ENCODE measurements at places on chromosomes 4 and X.
A peak's percentile ranks its signal among the peaks of the same experiment; 100 is the strongest.

- no peak for DNase-seq
Observed at GRCh38 chr4:519885-520682, 21.1 kb downstream of the PIGG start.

GRCh38 chrX:123993326-123993725 is 31.8 kb downstream of the STAG2 start:
- no peak for DNase-seq

DNA sequence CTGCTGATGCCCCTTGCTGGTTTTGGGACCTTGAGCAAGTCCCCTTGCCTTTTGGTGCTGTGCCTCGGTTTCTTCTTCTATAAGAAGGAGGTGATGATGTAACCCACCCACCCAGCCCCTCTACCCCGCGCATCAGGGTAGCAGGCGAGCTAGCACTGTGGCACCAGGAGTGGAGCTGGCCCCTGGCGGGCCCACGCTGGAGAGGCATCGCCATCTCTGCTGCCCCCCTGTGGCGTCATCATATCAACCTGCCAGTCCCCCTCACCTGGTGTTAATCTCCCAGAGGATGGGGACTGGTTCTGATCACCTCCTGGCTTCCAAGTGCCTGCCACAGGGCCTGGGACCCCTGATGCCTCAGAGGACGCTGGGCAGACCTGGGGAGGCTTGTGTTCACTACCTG is 6.3 kb upstream of the SORCS2 start:
- DNase-seq = no peak

GRCh38 chrX:146433771-146434170 is 375.8 kb upstream of the CXorf51B start:
- DNase-seq = no peak

GRCh38 chr4:931194-931959 is 739 bp downstream of the GAK start:
- peak; percentile 12 for DNase-seq

GRCh38 chr4:77671051-77671450 is 65.4 kb downstream of the CXCL13 start:
- DNase-seq = no peak

DNA sequence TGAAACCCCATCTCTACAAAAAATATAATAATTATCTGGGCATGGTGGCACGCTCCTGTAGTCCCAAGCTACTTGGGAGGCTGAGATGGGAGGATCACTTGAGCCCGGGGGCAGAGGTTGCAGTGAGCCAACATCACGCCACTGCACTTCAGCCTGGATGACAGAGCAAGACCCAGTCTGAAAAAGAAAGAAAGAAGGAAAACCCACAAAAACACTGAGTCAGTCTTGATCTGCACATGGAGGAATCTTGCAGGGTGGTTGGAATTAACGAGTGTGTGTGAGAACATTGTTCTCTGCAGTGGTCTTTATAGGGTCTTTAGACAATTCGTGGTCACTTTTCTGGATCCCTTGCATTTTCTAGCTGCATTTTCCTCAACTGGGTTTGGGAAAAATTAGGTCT is 23.2 kb downstream of the ADD1 start:
- DNase-seq = no peak
